Activated T-cell treated with anti-CD3 and anti-CD28 coated beads for 48 hours (primary cell): ENCODE measurements at places on chromosomes 5 and 9.

DNA sequence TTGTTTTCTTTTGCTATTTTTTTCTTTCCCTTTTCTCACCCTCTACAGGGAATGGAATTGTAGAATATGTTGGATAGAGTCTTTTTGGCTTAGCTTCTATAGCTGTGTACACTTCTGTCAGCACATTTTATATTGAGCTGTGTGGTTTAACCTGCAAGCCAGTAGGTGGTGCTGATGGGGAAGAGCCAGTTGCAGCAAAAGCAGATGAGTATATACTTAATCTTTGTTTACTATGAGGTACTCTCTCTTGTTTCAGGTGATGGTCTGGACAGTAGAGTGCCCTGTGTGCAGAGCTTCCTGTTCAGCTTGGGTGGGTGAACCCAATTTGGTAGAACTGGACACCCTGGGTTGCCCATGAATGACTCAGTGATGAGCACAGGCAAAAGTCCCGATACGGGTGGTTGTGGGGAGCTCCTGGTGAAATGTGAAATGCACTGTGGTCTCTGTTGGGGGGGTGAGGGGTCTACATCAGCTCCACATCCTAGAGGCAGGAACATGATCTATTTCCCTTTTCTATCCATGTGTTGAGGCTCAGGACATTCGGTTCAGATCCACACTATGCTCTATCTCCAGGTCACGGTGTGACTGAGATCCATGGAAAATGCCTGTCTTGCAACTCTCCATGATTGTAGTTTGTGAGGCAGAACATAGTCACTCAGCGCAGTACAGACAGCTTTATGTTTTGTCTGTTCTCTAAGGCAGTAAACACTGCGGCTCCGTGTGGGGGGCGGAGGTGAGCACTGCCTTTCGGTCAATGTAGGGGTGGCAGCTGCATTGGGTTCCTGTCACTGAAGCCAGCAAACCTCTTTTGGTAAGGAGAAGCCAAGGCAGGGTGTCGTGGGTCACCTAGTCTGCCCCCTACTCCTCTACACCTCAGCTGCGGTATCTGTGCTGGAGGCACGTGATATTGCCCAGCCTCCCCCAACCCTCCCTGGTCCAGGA lies 353.2 kb downstream of the PRR16 start:
- no peak for DNase-seq

- no peak for DNase-seq
Measured at GRCh38 chr5:177357459-177358351, at the start of gene RGS14. Gene RGS14, plus strand, starts transcription at chr5:177357924. Its CDS starts 101 bp downstream, at chr5:177358025.

GRCh38 chr5:174573221-174573994 lies 151.0 kb upstream of the MSX2 start:
- no peak for DNase-seq

DNA sequence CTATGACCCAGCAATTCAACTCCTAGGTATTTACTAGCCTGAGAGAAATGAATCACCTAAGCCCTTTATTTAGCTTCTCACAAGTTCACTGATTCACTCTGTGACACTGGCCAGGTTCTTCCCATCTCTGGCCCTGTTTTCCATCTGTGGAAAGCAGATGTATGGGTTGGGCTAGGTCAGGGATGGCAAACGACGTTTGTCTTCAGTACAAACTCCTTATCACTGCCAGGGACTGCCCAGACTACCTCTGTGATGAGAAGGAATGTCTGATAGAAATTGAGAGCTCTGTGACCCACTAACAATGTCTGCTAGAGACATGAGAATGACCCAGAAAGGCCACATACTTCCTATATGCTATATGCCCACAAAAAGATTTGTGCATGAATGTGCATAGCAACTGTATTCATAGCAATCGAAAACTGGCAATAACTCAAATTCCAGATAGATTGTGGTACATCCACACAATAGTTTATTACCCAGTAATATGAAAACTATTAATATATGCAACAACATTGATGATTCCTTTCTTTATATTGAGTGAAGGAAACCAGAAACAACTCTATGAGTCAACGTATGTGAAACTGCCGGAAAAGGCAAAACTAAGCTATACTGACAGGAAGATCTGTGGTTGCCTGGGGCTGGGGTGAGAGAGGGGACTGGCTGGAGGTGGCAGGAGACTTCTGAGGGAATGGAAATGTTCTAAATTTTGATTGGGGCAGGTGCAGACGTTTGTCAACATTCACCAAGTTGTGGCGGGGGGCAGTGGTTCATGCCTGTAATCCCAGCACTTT lies 32.0 kb upstream of the ADAM19 start:
- peak; percentile 41 for DNase-seq

GRCh38 chr5:61280761-61281427 lies 51.2 kb upstream of the ZSWIM6 start:
- no peak for DNase-seq

DNA sequence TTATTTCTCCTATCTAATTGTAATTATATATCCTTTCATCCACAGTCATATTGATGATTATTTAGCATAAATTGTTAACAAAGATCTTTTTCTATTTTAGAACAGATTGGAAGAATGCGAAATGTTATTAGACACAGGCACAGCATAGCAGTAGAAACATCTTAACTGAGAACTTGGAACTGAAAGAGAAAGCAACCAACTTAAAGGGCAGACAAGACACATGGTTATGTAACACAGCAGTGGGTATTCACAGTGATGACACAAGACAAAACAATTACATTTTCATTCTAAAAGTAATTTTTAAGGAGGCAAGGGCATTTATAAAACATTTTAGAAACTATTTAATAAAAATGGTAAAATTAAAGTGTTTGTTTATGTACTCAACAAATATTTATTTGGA lies 57.7 kb upstream of the MEF2C start:
- no peak for DNase-seq
